ENCODE measurements at places on chromosomes 16 and 17.

DNA sequence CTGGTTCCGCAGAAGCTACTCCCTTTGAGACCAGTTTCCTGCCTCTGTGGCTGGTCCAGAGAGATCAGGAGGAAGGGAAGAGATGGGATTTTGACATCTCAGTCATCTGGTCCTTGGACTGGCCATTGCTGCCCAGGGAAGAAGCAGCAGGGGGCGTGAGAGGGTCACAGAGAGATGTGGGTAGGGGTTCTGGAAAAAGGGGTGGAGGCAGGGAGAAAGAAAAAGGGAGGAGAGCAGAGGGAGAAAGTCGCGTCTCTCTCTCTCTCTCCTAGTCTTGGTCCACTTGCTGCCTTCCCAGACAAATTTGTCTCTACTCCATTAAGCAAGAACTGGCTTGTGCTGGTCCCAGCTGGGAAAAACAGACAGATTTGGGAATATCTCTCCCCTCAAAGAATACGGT is 4.4 kb downstream of the SHBG start:
- no peak for DNase-seq

- no peak for DNase-seq
Observed at GRCh38 chr16:85395207-85395912, 217.8 kb upstream of the GSE1 start.

DNA sequence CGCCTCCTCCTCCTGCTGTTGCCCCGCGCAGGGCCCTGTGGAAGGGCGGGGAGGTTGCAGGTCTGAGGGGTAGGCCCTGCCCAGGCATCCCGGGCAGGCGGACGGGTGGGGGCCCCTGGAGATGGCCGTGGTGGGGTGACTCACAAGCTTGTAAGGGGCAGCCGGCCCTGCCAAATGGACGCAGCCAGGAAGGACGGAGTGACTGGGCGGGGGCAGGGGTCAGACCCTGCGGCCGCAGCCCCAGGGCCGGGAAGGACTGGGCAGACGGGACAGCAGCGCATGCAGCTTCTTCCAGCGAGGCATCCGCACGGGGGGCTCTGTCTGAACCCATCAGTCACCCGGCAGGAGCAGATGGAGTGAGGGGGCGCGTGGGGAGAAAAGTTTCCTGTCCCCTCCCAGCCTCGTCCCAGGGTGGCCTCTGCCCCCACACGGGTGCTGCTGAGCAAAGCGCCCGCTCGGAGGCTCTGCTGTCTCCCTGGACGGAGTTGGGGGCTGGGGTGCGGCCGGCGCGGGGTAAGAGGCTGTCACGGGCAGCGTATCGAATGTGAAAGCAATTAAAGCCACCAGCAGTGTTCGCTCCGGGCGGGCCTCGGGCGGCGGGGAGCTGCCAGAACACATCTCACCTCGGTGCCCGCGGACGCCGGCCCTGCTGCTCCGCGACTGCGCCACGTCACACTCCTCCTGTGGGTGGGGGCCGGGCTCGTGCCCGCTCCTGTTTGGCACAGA is 5.4 kb upstream of the PRR35 start:
- DNase-seq = no peak

DNA sequence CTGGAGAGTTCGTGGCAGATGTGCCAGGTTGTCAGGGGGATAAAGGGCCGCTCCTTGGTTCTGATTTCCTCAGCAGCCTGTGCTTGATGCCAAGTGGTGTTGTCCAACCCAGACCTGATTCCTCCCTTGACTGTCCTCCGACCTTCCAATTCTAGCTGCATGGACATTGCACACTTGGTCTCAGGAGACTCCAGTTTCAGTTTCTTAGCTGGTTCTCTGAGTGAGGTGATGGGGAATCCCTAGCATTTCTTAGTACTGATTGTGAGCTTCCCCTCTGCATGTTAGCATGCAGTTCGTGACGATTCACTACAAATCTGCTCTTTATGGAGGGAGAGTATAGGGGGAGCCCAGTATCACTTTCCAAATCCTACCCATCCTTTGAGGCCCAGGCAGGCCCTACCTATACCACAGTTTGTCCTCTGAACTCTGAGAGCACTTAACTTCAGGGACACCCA is 12.4 kb upstream of the CCR7 start:
- peak; percentile 40 for DNase-seq

- DNase-seq = no peak
Observed at GRCh38 chr17:65049085-65049756, 7.3 kb downstream of the GNA13 start.

DNA sequence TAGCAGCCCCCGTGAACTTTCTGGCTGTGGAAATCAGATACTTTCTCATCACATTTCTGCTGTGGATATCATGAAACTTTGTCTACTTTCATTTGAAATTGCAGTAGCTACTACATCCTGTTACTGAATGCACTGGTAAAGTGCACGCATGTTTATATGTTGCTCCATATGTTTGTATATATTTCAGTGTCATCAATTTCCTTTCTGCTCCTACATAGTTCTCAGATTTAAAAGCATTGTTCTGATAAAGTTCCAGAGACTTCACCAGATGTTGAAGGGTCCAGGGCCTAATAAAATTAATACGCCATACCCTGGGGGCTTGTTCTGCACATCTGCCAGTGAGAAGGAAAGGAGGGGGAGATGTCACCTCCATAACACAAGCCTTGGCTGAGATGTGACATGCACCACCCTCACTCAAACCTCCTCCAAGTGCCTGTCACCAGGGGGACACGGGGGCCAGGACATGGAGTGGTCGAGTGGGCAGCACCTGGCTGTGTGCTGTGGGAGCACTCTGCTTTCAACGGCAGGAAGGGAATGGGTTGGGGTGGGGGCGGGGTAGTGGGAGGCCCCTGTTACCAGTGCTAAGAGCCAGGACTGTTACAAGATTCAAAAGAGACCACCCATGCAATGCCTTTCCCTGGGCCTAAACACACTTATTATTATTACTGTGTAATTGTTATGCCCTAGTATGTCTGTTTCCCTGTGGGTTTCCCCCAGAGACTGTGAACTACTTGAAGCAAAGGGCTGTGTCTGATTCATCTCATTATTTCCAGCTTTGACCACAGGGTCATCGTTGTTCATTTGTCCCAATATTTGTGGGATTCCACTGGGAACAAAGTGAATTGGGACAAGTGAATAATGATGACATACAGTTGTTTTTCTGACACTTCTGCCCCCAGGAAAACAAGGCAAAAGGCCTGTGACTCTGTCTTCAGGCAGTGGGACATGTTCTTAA is 193.4 kb downstream of the FOXL1 start:
- DNase-seq = no peak

GRCh38 chr16:17397499-17397891 is 73.3 kb downstream of the XYLT1 start:
- DNase-seq = no peak

- no peak for DNase-seq
Observed at GRCh38 chr17:80942423-80943345, 49.0 kb upstream of the CHMP6 start.

DNA sequence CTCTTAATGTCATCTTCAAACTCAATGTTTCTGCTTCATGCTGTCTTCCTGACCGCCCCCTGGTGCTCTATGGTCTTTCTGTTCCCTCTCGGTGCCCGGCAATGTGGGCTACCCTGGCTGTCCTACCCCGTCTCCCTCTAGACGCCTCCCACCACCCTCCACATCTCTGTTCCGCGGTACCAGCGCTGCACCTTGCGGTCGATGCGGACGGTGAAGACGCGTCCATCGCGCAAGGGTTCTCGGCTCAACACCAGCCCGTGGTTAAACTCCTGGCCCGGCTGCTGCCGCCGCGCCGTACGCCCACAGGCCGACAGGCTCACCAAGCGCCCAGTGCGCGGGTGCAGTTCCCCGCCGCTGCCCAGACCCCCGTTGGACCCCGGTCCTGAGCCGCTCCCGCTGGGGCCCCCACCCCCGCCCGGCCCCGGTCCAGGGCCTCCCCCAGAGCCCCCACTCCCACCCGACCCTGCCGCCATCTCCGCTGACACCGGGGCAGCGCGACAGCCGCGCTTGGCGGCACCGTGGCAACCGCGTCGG is at the start of gene NEURL4:
NEURL4 (minus strand) TSS at position 496 of the 534 bp plus-strand sequence; CDS start at position 473, 23 bp downstream.
- DNase-seq = no peak

- DNase-seq = no peak
Observed at GRCh38 chr16:11797957-11798299, 870 bp upstream of the ZC3H7A start.

DNA sequence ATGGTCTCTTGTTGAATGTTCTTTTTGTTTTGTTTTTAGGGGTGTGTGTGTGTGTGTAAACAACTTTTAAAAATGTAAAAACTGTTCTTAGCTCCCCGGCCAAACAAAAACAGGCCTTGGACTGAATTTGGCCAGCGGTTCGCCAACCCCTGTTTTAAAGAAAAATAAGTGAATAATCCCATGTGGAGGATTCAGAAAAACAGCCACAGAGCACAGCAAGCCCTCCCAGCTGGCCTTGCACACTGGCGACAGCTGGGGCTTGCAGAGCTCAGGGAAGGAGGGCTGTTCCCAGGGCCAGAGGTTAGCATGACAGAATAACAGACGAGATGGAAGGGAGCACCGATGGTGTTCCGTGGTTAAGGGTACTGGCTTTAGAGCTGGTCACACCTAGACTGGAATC is 39.0 kb downstream of the EMP2 start:
- DNase-seq = no peak

DNA sequence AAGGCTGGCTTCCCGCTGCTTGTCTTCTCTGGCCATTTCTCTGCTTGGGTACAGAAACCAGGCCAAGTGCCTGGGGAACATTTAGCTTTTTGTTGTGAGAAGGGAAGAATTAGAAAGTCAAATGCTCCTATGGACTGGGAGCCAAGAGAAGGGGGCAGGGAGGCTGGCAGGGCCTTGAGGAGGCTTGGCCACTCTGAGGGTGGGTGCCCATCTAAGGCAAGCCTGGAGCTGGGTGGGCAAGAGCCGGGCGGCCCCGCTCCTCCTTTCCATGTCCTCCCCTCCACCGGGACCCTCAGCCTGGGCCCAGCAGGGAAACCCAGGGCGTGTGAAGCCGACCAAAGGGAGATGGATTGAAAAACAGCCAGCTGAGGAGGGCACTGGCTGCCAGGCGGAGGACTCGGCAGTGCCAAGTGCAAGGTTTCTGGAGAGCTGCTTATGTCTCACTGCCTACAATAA is 69.4 kb downstream of the NTN1 start:
- DNase-seq = no peak

DNA sequence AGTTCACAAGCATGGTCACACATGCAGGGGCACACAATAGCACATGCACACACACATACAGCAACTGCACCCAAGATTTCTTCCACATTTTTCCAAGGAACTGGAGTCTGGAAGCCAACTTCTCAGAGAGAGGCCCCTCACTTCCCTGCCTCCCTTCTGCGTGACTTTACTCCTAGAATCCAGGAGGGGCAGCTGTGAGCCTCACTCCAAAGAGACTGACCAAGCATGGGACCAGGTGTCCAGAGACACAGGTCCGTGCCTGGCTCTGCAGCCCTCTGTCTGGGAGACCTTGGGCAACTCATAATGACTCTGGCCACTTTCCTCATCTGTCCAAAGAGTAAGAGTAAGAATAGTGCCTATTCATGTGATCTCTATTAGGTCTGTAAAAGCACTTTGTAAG is 104.7 kb upstream of the TMEM132E start:
- no peak for DNase-seq

- DNase-seq = no peak
Observed at GRCh38 chr16:55184052-55184451, 140.0 kb upstream of the IRX6 start.

GRCh38 chr16:12643034-12643455 is 160.6 kb downstream of the CPPED1 start:
- no peak for DNase-seq

DNA sequence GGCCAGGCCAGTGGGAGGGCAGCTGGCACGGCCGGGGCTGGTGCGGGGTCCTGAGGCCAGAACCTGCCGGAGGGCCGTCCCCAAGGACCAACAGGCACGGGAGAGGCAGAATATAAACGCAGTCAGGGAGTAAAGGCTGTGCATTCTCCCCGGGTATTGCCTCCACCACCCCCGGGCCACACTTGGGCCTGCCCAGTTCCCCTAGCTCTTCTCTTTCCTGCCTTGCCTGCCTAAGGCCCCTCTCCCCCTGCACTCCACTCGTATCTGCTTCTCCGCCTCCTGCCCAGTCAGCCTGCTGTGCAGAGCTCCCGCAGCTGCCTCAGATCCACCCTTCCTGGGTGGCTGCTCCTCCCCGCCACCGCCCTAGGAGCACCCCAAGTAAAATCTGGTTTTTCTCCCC is 5.0 kb upstream of the RPH3AL start:
- DNase-seq = no peak

GRCh38 chr16:84218176-84218823 is 21.5 kb downstream of the KCNG4 start:
- no peak for DNase-seq

DNA sequence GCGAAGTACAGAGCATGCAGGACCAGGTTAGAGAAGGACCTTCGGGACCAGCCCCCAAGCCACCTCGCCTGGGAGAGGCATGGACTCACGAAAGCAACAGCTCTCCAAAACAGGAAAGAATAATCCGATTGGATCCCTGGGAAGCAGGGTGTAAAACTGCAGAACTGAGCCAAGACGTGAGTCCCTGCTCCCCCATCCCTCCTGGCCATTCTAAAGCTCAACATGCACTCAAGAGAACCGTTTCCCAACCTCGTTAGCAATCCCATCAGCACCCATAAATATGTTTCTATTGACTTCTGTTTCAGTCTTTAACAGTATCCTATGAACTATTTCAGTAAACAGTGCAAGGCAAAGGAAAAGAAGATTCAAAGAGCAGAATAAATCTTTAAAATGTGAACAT is 167.0 kb downstream of the COPRS start:
- DNase-seq = no peak

- no peak for DNase-seq
Observed at GRCh38 chr16:53369921-53370320, 64.3 kb upstream of the RBL2 start.

DNA sequence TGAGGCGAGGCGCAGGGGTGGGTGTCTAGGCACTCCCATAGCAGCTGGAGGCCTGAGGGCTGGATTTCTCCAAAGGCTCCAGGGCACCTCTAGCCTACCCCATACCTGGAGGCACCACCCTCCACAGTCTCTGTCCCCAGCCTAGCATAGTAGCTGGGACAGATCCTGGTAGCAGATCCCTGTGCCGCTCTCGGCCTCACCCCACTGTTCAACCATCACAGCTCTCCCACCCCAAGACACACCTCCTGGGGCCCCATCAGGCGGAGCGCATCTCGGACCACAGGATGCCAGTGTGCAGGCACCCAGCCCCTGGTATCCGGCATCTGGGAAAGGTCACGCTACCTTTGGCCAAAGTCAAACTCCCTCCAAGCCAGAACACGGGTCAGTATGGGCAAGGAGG is 7.1 kb downstream of the BTBD17 start:
- no peak for DNase-seq

DNA sequence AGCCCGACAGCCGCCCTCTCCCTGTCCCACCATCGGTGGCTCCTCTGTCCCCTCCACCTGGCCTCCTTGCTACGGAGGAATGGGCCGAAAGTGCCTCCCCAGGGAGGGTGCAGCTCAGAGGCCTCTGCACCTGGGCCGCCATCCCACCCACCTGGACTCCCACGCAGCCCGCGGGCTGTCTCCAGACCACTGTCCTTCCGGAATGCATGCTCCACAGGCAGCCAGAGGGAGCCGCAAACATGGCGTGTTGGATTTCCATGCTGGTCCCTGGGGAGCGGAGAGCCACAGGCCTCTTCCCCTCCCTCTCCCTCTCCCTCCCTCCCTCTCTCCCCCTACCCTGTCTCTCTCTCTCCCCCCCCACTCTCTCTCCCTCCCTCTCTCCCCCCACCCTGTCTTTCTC is 3.0 kb downstream of the SSTR5 start:
- DNase-seq = no peak

- DNase-seq = no peak
Observed at GRCh38 chr16:53848277-53848942, 144.5 kb downstream of the FTO start.

Data from activated T-cell treated with anti-CD3 and anti-CD28 coated beads, Interleukin-2, amount 50 U/mL, for 24 hours (primary cell).